ENCODE measurements at places on chromosomes 5 and 9. TPM values are rescaled to one million over a fixed set of nuclear protein-coding genes. Genes with fewer than 3 reads are reported as not detected.
A peak's percentile ranks its signal among the peaks of the same experiment; 100 is the strongest.

Gene CLINT1
- 132 TPM for total RNA-seq

DNA sequence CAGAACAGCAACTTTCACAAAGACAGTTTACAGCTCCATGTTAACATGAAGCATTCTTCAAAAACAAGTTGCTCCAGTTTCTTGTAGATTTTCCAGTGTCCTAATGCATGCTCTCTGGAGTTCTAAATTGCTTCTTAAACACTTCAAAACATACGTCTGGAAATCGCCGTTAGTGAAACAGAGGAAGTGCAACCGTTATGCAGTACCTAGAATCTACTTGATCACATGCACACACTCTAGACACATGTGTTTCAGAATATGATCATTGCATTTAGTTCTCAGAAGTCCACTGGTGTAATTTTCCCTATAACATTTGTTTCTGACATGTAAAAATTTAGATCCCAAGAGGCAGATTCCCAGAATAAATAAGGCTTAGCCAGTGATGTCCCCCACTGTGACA is 41.1 kb upstream of the RUFY1 start:
- no peak for DNase-seq
- no peaks in the 10 kb centered on the region for H3K27me3 ChIP-seq
- H3K36me3 ChIP-seq: no peaks in the 10 kb centered on the region
- H3K4me1 ChIP-seq: no peaks in the 10 kb centered on the region
- H3K4me3 ChIP-seq: no peak overlapping the region

Gene PRDM9
- not detected for total RNA-seq

DNA sequence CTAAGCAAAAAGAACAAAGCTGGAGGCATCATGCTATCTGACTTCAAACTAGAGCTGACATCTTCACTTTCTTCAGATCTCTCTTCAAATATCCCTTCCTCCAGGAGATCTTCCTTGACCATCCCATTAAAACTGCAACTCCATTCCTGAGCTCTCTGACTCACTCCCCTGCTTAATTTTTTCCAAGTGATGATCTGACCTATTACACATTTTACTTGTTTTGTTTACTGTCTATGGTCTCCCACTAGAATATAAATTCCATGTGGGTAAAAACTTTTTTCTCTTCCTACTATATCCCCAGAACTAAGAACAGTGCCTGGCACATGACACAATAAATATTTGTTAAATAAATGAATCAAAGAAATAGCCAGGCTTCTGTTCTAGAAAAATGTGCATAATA is 87.5 kb downstream of the SLIT3 start:
- H3K27ac ChIP-seq: no peak overlapping the region
- H3K4me1 ChIP-seq: no peaks in the 10 kb centered on the region
- DNase-seq: no peak
- no peak overlapping the region for H3K4me3 ChIP-seq
- H3K27me3 ChIP-seq: no peaks in the 10 kb centered on the region

DNA sequence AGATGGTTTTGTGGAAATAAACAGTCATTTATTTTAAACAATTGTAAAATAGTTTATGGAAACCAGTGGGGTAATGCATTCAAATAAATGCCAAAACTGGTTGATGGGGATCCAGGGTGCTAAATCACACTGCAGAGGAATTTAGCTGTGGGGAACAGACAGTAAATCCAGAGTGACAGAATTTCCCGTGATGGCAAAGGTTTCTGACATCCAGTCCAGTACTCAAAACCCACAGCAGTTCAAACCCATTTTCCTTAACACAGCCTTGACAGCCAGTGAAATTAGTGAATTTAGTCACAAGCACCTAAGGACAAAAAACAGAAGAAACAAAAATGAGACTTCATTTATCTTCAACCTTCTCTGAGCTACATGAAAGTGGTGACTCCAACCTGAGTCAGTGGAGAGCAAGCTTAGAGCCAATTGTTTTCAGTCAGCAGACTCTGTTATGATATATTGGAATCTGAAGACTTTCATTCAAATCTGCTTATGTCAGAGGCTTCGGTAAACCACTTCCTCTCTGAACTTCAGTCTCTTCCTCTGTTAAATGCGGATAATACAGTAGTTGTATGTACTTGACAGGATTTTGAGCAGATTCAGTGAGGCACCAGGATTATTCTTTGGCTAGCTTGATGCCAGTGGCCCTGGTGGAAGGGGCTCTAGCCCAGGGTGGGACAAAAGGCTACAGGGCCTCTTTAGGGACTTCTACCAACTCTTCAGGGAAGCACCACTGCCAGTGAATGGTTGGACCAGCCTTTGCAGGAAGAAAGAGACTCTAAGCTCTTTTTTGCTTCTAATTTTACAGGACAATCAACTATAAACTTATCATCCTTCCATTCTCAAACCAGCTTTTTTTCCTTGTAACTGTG is 185.3 kb downstream of the MAPKAP1 start:
- DNase-seq: no peak
- H3K27ac ChIP-seq: no peak overlapping the region
- H3K36me3 ChIP-seq: no peaks in the 10 kb centered on the region
- H3K4me3 ChIP-seq: no peak overlapping the region
- peaks cover 12% of the 10 kb centered on the region for H3K4me1 ChIP-seq
- H3K27me3 ChIP-seq: no peaks in the 10 kb centered on the region

Gene SLC27A4
- total RNA-seq: 11.2 TPM

- H3K27me3 ChIP-seq: peaks cover 6% of the 10 kb centered on the region
- peaks cover 7% of the 10 kb centered on the region for H3K4me1 ChIP-seq
- no peaks in the 10 kb centered on the region for H3K36me3 ChIP-seq
- no peak for DNase-seq
- no peak overlapping the region for H3K4me3 ChIP-seq
Measured at GRCh38 chr5:175731756-175732465, 74.0 kb downstream of the HRH2 start.

GRCh38 chr5:146860213-146860893 is 18.2 kb downstream of the PPP2R2B start:
- H3K36me3 ChIP-seq: peaks cover 8% of the 10 kb centered on the region
- no peaks in the 10 kb centered on the region for H3K4me1 ChIP-seq
- no peak overlapping the region for H3K4me3 ChIP-seq

DNA sequence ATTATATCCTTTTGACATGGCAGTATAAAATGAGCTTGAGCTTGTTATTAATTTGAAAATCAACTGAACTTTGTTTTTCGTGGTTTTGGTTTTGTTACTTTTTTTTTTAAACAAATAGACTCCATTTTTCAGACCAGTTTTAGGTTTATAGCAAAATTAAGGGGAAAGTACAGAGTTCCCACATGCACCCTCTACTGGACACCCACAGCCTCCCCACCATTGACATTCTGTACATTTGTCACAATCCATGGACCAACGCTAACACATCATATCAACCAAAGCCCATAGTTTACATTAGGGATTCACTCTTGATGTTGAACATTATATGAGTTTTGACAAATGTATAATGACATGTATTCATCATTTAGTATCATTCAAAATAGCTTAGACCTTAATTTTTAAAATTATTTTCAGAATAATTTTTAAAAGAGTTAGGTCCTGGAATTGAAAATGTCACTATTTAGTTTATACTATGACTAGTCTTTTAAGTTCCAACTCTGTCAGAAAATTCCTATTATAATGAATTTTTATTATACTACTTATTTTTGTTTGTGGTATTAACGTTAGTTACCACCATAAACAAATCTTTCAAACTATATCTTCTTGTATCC is 35.3 kb upstream of the JMY start:
- no peaks in the 10 kb centered on the region for H3K4me1 ChIP-seq
- H3K4me3 ChIP-seq: no peak overlapping the region
- no peaks in the 10 kb centered on the region for H3K36me3 ChIP-seq
- DNase-seq: peak; percentile 38

- no peaks in the 10 kb centered on the region for H3K36me3 ChIP-seq
- no peak overlapping the region for H3K4me3 ChIP-seq
- no peaks in the 10 kb centered on the region for H3K4me1 ChIP-seq
- no peak for DNase-seq
- H3K27me3 ChIP-seq: no peaks in the 10 kb centered on the region
Measured at GRCh38 chr5:117955831-117956230, 1032.5 kb downstream of the DTWD2 start.

DNA sequence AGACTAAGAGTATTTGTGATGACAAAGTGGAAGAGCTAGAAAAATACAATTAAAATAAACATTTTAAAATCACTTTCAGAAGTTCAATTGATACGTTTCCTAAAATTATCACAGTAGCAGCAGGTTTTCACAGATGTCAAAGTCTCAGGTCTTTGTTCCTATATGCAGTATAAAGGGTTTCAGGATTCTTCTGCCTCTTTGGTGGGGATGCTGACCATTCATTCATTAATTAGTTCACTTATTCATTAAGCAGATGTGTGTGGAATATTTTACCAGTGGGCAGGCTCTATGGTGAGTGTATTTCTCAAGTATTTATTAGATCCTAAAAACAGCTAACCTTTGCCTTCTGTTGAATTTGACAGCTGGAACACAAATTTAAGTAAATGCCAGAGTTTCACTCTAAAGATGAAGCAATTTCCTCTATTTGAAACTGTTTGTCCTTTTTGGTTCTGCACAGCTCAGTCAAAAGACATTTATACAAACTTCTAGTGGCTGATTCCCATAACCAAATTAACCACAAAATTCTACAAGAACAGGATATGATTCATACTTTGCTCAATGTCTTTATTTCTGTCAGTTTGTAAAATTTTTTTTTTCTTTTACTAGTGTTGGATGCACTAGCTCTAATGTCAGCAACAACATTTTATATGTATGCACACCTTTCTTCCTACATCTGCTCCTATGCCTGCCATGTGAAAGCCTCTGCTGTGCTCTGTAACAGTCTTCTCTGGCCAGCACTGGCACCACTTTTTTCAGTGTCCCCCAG is 75.9 kb upstream of the PRR16 start:
- H3K27me3 ChIP-seq: no peaks in the 10 kb centered on the region
- no peak overlapping the region for H3K4me3 ChIP-seq

- no peak for DNase-seq
- peak overlapping the region; percentile 8 for H3K4me3 ChIP-seq
- peaks cover 31% of the 10 kb centered on the region for H3K4me1 ChIP-seq
Measured at GRCh38 chr9:33445389-33446239, 1.8 kb downstream of the AQP3 start.

GRCh38 chr9:134486596-134486995 is 155.0 kb upstream of the COL5A1 start:
- H3K4me1 ChIP-seq: peaks cover 4% of the 10 kb centered on the region
- H3K27me3 ChIP-seq: no peaks in the 10 kb centered on the region
- no peak overlapping the region for H3K4me3 ChIP-seq

- no peak overlapping the region for H3K27ac ChIP-seq
- H3K4me1 ChIP-seq: no peaks in the 10 kb centered on the region
- no peak for DNase-seq
- no peak overlapping the region for H3K4me3 ChIP-seq
- no peaks in the 10 kb centered on the region for H3K27me3 ChIP-seq
Measured at GRCh38 chr5:59864718-59865117, 28.8 kb downstream of the PDE4D start.

Gene IL33
- not detected for total RNA-seq

Gene FOXE1
- not detected for total RNA-seq

Gene PCDHB8
- not detected for total RNA-seq

DNA sequence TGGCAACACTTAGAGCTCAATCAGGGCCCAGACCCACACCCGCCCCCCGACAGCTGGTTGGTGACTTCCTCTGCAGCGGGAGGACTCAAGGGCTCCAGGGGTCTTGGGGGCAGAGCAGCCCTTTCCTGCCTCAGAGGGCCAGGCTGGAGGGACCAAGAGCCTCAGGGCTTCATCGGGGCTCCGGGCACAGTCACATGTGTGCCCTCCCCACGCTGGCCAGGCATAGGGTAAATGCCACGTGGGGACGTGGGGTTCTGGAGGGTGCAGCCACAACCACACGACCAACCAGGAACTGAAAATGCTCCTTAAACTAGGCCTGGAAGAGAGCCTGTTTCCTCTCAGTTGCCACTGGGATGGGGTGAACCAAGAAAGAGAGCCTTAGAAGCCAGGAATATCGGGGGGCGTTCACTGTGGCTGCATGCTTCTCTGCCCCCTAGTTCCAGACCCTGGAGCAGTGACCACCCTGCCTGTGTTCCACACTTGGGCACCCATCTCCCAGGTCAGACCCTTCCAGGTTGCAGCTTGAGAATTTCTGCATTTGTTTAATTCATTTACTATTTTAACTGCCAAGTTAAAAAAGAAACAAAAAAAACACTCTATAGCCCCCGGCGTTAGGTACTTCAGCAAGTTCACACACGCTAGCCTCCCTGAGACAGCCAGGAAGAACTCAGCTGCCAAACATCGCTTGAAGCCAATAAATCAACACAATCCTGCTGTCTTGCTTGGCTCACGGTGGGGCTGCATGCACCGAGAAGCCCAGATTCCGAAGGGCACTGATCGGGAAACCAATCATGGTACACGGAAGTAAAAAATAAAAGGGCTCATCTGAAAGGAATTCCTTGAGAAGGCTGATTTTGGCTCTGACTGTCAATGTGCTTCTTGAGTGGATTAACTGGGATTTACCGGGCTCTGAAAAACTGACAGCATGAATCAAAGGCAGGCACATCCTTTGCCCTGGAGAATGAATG is 56.1 kb upstream of the PHYKPL start:
- no peak overlapping the region for H3K4me3 ChIP-seq
- no peaks in the 10 kb centered on the region for H3K4me1 ChIP-seq
- DNase-seq: no peak
- no peak overlapping the region for H3K27ac ChIP-seq
- H3K27me3 ChIP-seq: no peaks in the 10 kb centered on the region

GRCh38 chr5:179763215-179763945 is 30.4 kb upstream of the LTC4S start:
- peaks cover 31% of the 10 kb centered on the region for H3K36me3 ChIP-seq
- DNase-seq: peak; percentile 24
- no peak overlapping the region for H3K4me3 ChIP-seq
- H3K4me1 ChIP-seq: peaks cover 31% of the 10 kb centered on the region
- H3K27me3 ChIP-seq: no peaks in the 10 kb centered on the region
- H3K27ac ChIP-seq: no peak overlapping the region

- H3K27ac ChIP-seq: no peak overlapping the region
- H3K4me1 ChIP-seq: peaks cover 20% of the 10 kb centered on the region
- H3K27me3 ChIP-seq: no peaks in the 10 kb centered on the region
- H3K4me3 ChIP-seq: no peak overlapping the region
- H3K36me3 ChIP-seq: peaks cover 5% of the 10 kb centered on the region
Measured at GRCh38 chr5:171989276-171989675, 17.2 kb downstream of the FBXW11 start.

- H3K27ac ChIP-seq: no peak overlapping the region
- no peaks in the 10 kb centered on the region for H3K36me3 ChIP-seq
- DNase-seq: no peak
- no peak overlapping the region for H3K4me3 ChIP-seq
- H3K4me1 ChIP-seq: no peaks in the 10 kb centered on the region
- no peaks in the 10 kb centered on the region for H3K27me3 ChIP-seq
Measured at GRCh38 chr9:19649336-19650041, 139.3 kb downstream of the SLC24A2 start.

DNA sequence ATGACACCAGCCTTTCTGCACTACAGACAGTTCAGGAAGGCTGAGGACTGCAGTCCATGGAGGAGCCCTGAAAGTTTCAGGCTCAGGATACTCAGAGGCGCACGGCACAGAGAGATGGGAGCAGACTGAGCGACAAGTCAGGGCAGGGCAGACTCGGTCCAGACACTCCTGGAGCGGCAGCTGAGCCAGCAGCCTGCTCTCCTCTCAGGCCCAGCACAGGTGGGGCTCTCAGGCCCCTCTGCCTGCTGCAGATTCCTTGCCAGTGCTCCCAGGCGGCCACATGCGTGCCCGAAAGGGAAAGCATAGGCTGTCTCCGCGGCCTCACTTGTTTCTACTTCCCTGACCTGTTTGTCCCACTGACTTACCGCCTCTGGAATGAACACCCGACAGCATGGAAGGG is 228.3 kb downstream of the IRX2 start:
- H3K27me3 ChIP-seq: no peaks in the 10 kb centered on the region
- H3K4me3 ChIP-seq: no peak overlapping the region
- H3K27ac ChIP-seq: no peak overlapping the region
- no peaks in the 10 kb centered on the region for H3K4me1 ChIP-seq

Gene CNOT8
- total RNA-seq: 128 TPM
